ENCODE measurements at places on chromosomes 16 and 17.

- DNase-seq, result no peak
Measured at GRCh38 chr17:38465391-38466345, 37.4 kb downstream of the ARHGAP23 start.

DNA sequence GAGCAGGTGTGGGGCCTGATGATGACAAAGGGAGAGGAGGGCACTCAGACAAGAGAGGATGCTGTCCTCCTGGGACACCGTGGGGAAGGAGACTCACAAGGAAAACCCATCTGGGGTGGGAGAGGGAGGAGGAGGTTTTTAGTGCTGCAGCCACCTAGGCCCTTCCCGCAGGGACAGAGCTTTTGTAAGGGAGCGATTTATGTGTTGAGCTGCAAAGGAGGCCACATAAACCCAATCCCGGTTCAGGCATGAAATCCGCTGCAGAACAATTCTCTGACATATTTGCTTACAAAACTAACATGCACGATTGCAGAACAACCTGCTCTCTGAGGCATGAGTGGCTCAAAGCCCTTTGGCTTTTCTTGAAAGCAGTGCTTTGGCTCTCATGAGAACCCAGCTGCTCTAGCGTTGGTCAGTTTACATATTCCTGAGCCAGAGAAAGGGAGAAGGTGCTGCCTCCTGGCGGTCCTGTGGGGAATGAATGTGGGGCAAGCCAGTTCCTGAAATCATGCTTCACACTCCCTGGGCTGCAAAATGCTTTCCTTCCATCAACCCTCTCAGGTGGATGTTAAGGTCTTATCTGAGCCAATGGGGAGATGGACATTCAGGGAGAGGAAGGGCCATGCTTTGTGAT is 122.4 kb upstream of the NLRP1 start:
- DNase-seq, result peak; percentile 63

DNA sequence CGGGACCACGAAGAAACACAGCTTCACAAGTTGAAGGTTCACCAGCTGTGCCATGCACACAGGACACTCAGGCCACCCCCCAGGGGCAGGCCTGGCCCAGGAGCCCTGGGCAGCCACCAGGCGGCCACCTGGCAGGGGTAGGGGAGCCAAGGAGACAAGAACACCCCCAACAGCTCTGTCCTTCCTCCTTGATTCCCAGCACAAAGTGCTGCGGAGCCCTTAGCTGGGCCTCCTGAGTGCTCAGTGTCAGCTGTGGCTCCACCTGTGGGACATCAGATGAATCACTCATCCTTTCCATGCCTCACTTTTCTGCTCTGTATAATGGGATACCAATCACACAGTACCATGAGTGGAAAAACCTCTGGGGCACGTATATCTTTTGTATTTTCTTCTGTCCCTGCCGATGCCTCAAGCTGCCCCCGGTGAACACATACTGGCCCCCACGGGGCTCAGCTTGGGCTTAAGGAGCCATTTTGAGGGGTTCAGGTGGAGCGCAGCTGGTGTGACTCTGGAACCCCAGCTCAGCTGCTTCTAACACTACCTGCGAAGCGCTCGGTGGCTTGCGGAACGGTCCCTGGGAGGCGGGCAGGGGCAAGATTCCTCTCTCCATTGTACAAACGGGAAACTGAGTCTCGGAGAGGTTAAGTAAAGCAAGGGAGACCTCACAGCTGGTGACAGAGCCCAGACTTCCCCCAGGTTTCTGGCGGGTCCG is 12.0 kb downstream of the GALK1 start:
- DNase-seq, result no peak

DNA sequence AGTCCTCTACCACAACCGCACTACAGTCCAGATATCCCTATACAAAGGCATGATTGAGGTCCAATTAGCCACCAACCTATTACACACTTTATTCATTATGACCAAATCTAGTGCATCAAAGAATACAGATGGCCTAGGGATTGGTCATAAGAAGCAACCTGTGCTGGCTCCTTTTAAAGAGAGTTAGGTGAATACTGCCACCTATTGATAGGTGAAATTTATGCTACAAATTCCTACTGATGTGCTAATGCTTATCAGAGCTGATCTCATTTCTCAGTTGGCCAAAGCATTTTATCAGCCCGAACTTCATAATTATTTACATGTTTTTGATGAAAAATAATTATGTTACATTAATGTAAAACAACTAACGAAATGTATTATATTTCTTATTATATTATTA is 166.3 kb downstream of the ANKFN1 start:
- no peak for DNase-seq
